SJCRH30 (cell line): ENCODE measurements at places on chromosomes 2 and 18. TPM values are rescaled to one million over a fixed set of nuclear protein-coding genes. Genes with fewer than 3 reads are reported as not detected.

The UGT1A1 gene
- not detected in 2 replicates for total RNA-seq

The CFAP221 gene
- total RNA-seq, result not detected in 2 replicates

The NPPC gene
- total RNA-seq, result 6.7 and 8.5 TPM in 2 replicates

The LCT gene
- not detected in 2 replicates for total RNA-seq

The GPAT2 gene
- total RNA-seq, result 0.05 and 0.08 TPM in 2 replicates

The PDCL3 gene
- total RNA-seq, result 22.4 and 23.1 TPM in 2 replicates

The DIS3L2 gene
- 23.1 and 33.2 TPM in 2 replicates for total RNA-seq

The DSEL gene
- total RNA-seq, result 21.5 and 24.6 TPM in 2 replicates

The B3GNT7 gene
- total RNA-seq, result 0.04 TPM in 1 of 2 replicates, not detected in the other

The HES6 gene
- 44.9 and 46.1 TPM in 2 replicates for total RNA-seq

The TMEM182 gene
- 6.7 and 7.5 TPM in 2 replicates for total RNA-seq

The RNF152 gene
- 20.8 and 22.9 TPM in 2 replicates for total RNA-seq

The AMER3 gene
- not detected in 2 replicates for total RNA-seq

The GALNT14 gene
- not detected in 2 replicates for total RNA-seq

The PAPOLG gene
- total RNA-seq, result 37.8 and 40.5 TPM in 2 replicates

The MDH1B gene
- total RNA-seq, result 0.73 and 1.3 TPM in 2 replicates

The TUBB8B gene
- not detected in 2 replicates for total RNA-seq

The PSMA8 gene
- total RNA-seq, result not detected in 2 replicates

The PDCD1 gene
- total RNA-seq, result 0.08 and 0.28 TPM in 2 replicates

The EVX2 gene
- not detected in 2 replicates for total RNA-seq

The FIGN gene
- 7.2 and 7.3 TPM in 2 replicates for total RNA-seq

The PKP4 gene
- total RNA-seq, result 58.1 and 62.8 TPM in 2 replicates

The INPP5D gene
- 0.47 and 0.68 TPM in 2 replicates for total RNA-seq

The SPATS2L gene
- total RNA-seq, result 339 and 355 TPM in 2 replicates

The CCDC141 gene
- total RNA-seq, result 5.3 and 5.5 TPM in 2 replicates

The TXNDC2 gene
- total RNA-seq, result 0.06 and 0.08 TPM in 2 replicates

The PROM2 gene
- 0.05 and 0.57 TPM in 2 replicates for total RNA-seq

The COL6A3 gene
- total RNA-seq, result 0.04 TPM in 1 of 2 replicates, not detected in the other

The PLCL1 gene
- not detected in 2 replicates for total RNA-seq

The MYO5B gene
- 39.1 and 39.7 TPM in 2 replicates for total RNA-seq

The VRK2 gene
- 5.8 and 6.8 TPM in 2 replicates for total RNA-seq

The FBLN7 gene
- 0.04 TPM in 1 of 2 replicates, not detected in the other for total RNA-seq

The DOK6 gene
- 0.03 and 0.47 TPM in 2 replicates for total RNA-seq

The MFF gene
- 108 and 117 TPM in 2 replicates for total RNA-seq

The NPHP1 gene
- total RNA-seq, result 4.4 and 5.5 TPM in 2 replicates

The NYAP2 gene
- total RNA-seq, result 0.46 and 0.69 TPM in 2 replicates

The IL36B gene
- not detected in 2 replicates for total RNA-seq

The CXCR1 gene
- total RNA-seq, result not detected in 2 replicates

The DGUOK gene
- total RNA-seq, result 100 and 105 TPM in 2 replicates

The CPO gene
- total RNA-seq, result not detected in 2 replicates

The CHRND gene
- 91.0 and 92.4 TPM in 2 replicates for total RNA-seq

The TSPYL6 gene
- 0.03 and 0.10 TPM in 2 replicates for total RNA-seq

The FAM110C gene
- not detected in 2 replicates for total RNA-seq

The SRD5A2 gene
- total RNA-seq, result 0.02 TPM in 1 of 2 replicates, not detected in the other

The ANKRD30B gene
- not detected in 2 replicates for total RNA-seq

The RAB6C gene
- not detected in 2 replicates for total RNA-seq

The UGT1A8 gene
- total RNA-seq, result not detected in 2 replicates

The PLEK gene
- total RNA-seq, result 0.10 TPM in 1 of 2 replicates, not detected in the other

The CDCA7 gene
- 68.7 and 76.9 TPM in 2 replicates for total RNA-seq

The RBM44 gene
- 0.15 and 0.28 TPM in 2 replicates for total RNA-seq

The HOXD4 gene
- total RNA-seq, result not detected in 2 replicates

The STARD6 gene
- total RNA-seq, result not detected in 2 replicates

The ABCG8 gene
- 0.04 TPM in 1 of 2 replicates, not detected in the other for total RNA-seq

The GRP gene
- 0.22 TPM in 1 of 2 replicates, not detected in the other for total RNA-seq

The L3MBTL4 gene
- not detected in 2 replicates for total RNA-seq

The CD207 gene
- total RNA-seq, result 0.08 TPM in 1 of 2 replicates, not detected in the other

The HADHB gene
- total RNA-seq, result 150 and 154 TPM in 2 replicates
